ENCODE measurements at places on chromosomes 3 and 15.

DNA sequence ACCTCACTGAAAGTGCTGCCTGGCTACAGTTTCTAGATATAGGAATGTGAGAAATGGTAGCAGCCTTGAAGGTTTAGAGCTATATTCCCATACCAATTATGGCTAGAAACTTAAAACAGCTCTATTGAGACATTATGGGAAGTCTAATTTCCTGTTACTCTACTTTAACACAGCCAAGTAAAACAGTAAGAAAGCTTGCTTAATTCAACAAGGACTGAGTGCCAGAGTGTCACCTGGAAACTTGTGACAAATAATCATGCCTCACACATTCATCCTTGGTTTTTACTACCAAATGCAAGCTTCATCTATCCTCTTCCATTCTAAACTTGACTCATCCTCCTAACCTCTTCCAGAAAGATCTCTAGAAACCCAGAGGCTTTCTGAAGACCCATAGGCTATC, 41.7 kb downstream of the UBE3A start:
- DNase-seq: no peak

GRCh38 chr3:98681486-98681885, 81.7 kb upstream of the ST3GAL6 start:
- DNase-seq: no peak

DNA sequence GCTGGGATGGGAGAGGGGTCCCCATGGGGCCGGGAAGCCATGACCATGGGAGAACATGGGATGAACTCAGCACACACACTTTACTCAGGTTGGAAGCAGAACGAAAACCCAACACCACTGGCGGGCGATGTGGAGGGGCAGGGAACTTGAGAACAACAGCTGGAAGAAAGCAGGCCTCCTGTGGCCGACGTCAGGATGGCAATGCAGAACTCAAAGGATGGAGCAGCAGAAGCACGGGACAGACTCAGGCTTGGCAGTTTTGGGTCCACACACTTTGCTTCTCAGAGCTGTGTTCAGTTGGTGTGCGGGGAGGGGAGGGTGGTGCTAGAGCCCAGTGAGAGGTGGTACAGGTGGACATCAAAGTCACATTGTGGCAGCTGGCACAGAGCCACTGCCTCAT, 80.7 kb downstream of the SEC22A start:
- no peak for DNase-seq

DNA sequence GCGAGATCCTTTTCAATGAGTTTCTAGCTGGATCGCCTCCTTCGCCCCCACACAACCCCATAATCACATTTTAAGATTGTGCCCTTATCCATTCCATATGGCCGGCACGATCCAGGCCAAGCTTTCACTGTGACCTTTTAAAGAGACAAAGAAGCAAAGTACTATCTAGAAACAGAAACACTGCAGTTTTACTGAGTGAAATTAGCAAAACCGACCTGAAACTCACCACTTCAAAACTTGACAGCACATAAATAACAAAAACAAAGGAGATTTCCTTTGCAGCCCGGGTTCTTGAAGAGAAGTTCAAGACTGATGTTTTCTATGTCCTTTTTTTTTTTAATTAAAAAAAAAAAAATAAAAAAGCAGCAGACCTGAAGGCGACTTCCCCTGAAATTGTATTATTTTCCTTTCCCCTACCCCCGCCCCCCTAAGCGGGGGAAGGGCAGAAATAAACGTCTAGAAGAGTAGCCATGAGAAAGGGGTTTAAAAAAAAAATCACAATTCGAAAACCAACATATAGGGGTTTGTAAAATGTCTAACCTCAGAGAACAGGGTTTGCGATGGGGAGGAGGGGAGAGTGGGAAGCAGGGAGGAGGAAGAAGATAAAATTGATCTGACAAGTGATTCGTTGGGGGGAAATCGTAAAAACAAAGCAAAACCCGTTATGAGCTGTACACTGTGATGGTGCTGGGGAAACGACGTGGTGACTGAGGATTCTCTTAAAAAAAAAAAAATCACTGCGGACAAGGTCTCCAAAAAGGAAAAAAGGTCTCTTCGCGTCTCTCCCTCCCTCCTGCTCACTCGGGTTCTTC, 1.5 kb downstream of the SATB1 start:
- peak; percentile 60 for DNase-seq

DNA sequence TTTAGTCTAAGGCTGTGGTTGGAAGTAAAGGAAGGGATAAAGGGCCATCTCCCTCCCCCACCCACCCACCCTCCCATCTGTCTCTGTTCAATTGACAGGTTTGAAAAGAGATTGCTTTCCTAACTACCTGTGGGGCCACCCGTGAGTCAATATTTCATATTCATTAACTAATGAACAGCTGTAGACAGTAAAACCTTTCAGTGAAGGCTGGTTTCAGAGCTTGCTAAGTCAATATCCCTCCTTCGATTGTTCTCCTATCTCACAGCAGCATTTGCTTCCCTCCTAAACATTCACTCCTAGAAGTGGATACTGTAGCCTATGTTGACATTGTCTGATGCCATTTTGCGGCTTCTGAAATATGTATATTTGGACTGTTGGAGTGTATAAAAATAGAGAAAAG, 85.9 kb upstream of the SYNPR start:
- no peak for DNase-seq

DNA sequence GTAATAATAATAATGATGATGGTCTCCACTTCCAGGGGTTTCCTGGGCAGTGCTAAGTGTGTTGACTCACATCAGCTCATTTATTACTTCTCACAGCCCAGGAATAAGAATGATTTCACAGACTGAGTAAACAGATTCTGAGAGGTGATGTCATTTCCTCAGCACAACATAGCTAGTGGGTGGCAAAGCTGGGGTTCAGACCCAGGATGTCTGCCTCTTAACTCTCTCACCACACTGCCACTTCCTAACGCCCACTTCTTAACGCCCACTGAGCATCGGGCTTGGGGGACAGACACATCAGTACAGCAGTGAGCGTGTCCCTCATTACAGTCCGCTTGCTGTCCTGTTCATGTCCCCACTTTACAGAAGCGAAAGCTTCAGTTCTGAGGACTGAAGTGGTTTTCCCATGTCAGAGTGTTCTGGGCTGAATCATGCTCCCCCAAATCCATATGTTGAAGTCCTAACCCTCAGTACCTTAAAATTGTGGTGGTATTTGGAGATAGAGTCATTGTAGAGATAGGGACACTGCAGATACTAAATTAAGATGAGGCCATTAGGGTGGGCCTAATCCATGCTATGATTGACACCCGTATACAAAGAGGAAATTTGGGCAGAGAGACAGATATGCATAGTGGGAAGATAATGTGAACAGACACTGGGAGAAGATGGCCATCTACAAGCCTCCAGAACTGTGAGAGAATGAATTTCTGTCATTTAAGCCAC, 68.0 kb downstream of the ATP2B2 start:
- peak; percentile 63 for DNase-seq

DNA sequence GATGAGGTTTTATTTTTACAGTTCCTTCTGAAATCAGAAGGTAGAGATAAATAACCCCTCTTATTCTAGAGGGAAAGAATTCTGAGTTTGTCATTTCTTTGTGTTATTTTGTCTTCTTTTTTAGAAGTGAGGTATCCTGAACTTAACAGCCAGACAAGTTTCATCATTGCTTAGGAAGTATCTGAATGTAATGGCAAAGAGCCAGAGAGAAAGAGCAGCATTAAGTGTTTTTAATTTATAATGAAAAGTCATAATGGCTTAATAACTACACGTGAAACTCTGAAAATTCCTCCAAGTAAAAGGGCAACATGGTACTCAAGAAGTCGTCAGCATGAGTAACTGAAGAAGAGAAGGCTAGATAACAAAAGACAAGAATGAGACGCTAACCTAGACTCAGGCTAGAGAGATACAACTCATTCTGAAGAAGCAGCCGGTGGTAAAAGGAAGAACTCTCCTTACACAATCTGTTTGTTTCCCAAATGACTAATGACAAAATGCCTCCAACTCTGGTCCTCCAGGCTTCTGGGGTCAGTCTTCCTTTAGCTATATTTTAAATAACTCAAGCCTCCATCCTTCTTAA, 116.2 kb upstream of the NECTIN3 start:
- DNase-seq: peak; percentile 44

DNA sequence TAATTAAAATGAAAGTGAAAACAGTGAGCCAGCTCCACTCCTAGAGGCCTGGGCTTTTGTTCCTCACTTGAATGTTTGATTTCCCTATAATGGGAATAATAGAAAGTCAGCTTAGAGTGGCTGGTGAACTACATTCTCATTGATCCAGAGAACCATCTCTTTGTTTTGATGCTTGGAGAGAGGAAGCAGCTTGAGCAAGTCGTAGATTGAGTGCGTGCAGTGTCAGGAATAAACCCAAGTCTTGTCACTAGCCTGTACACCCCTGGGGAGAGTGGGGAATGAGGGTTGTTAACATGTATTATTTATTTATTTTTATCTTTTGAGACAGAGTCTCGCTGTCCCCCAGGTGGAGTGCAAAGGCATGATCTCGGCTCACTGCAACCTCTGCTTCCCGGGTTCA, 885 bp upstream of the LSG1 start:
- DNase-seq: no peak

DNA sequence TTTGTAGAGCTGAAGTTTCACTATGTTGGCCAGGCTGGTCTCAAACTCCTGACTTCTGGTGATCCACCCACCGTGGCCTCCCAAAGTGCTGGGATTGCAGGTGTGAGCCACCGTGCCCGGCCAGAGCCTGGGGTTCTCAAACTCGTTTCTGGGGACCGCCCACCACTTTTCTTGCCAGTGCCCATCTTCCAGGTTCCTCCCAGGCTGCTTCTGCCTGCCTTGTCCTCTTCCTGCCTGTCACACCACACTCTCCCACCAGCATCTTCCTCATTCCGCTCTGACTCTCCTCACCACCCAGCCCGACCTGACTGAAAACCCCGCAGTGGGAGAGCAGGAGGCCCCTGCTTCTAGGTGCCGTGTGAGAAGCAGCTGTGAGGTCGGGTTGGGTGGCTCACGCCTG, 3.1 kb upstream of the DYNLT2B start:
- no peak for DNase-seq

GRCh38 chr3:35562141-35562540, 77.2 kb upstream of the ARPP21 start:
- no peak for DNase-seq

DNA sequence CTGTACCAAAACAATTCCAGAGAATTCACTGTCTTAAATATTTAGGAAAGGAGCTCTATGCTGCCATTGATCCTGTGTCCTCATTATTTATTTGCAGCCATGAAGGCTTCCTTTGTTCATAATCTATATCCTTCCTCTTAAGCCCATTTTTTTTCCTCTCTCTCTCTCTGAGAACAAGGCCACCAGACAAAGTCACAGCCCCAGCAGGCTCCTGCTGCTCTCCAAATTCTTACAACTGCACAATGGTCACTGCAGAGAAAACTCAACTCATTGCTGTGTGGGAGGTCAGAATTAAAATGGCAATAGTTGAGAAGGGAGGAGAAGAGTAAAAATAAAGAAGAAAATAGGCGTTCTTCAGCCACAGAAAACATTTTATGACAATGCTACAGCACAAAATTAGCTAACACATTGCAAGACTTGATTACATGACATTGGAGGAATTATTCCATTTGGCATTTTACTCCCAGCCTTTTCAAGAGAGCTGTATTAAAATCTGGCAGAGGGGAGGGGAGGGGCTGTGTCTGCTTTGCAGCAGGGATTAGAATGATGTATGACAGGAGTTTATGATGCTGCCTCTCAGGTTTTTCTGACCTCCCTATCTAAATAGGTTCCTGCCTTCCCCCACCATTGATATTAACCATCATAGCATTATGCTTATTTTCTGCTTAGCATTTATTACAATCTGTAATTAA, 399.7 kb upstream of the THBS1 start:
- DNase-seq: peak; percentile 67

DNA sequence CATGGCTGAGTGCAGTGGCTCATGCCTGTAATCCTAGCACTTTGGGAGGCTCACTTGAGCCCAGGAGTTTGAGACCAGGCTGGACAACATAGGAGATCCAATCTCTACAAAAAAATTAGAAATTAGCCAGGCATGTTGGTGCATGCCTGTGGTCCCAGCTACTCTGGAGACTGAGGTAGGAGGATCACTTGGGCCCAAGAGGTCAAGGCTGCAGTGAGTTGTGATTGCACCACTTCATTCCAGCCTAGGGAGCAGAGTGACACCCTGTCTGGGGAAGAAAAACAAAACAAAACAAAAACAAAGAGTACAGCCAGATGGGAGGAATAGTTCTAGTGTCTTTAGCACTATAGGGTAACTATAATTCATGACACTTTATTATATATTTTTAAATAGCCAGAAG, 26.2 kb upstream of the COMMD4 start:
- DNase-seq: peak; percentile 13

GRCh38 chr15:65971741-65971995, 102.4 kb downstream of the RAB11A start:
- no peak for DNase-seq

DNA sequence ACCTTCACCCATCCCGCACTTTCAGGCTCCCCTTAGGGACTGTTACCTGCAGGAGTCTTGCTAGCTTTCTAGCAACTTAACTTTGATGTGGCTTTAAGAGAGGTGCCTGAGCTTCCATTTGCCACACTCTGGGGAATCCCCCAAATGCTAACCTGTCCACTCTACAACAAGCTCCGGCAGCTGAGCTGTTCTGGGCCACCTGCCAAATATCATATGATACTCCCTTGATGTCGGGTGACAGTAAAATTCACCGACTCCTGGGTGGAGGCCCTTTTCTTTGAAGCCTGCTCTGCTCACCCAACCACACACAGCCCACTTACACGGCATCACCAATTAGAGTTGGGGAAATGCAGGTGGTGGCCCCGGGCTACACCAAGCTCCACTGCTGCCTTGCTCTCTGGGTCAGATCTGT, 38.0 kb upstream of the XCR1 start:
- DNase-seq: no peak

DNA sequence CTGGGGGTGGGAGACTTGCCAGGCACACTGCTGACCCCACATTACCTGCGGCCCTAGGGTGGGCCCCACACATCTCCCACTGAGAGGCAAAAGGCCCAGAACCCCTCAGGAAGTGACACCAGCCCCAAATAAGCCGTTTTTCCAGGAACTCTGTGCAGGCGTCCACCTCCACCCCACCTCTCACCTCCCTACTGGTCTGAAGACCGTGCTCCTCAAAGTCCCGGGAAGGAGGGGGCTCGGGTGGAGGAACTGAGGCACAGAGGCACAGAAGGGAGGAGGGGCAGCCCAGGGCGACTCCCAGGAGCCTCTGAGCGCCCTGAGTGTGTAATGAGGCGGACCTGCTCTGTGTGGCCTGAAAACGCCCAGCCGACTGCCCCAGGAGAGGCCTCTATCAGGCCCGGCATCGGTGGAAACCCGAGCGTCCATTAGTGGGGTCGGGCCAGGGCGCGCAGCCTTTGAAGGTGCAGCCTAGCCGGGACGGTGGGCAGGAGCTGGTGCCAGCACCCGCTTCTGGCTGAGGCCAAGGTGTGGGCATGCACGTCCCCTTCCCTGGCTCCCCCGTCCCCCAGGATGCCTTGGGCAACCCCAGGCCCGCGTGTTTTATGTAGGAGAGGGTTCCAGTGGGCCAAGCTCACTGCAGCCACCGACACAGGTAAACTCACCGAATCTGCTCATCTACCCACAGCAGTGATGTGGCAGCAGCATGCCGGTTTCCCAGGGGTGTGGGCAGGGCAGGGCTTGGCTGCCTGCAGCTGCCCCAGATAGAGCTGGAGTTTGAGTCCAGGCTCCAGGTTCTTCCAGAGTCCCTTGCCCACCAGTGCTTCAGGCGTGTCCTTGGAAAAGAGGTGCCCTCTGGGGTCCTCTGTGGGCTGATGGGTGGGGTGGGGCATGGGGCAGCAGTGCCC, 55.8 kb downstream of the DNAJB8 start:
- no peak for DNase-seq

GRCh38 chr15:40543631-40544294, 21.1 kb downstream of the CCDC32 start:
- DNase-seq: no peak

Data from fibroblast of skin of scalp (primary cell).